T-helper 17 cell (primary cell): ENCODE measurements at places on chromosomes 2 and 18.
A peak's percentile ranks its signal among the peaks of the same experiment; 100 is the strongest.

- H3K36me3 ChIP-seq = no peaks in the 10 kb centered on the region
- peaks cover 8% of the 10 kb centered on the region for H3K27me3 ChIP-seq
- no peak overlapping the region for H3K4me3 ChIP-seq
- no peak overlapping the region for H3K27ac ChIP-seq
- H3K4me1 ChIP-seq = peaks cover 19% of the 10 kb centered on the region
These were observed 216.2 kb downstream of the SETBP1 start for GRCh38 chr18:44896846-44897245.

DNA sequence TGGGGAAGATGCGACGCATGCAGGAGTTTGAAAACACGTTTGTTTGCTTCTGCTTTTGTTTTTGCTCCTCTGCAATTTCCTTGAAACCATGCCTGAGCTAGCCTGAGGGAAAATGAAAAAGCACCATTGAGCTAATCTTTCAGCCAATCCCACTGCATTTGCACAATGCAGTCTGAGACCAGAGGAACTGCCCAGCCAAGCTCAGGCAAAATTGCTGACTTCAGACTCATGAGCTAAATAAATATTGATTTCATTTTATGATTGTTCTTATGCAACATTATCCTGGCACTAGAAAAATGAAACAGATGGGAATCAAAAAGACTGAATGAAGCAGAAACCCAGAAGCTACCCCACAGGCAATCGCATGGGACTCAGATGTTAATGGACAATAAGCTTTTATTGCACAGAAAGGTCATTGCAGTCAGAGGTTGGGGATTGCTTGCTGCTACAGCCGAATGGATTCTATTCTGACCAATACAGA lies 37.0 kb downstream of the TPRKB start:
- no peak overlapping the region for H3K4me3 ChIP-seq
- H3K27ac ChIP-seq = no peak overlapping the region
- H3K4me1 ChIP-seq = peaks cover 2% of the 10 kb centered on the region
- peaks cover 44% of the 10 kb centered on the region for H3K27me3 ChIP-seq
- no peak for DNase-seq

GRCh38 chr2:43001055-43001378 lies 208.6 kb upstream of the HAAO start:
- DNase-seq = no peak
- H3K36me3 ChIP-seq = no peaks in the 10 kb centered on the region
- no peak overlapping the region for H3K27ac ChIP-seq
- H3K4me3 ChIP-seq = no peak overlapping the region
- H3K4me1 ChIP-seq = peaks cover 2% of the 10 kb centered on the region
- H3K27me3 ChIP-seq = peaks cover 18% of the 10 kb centered on the region

- no peaks in the 10 kb centered on the region for H3K4me1 ChIP-seq
- no peaks in the 10 kb centered on the region for H3K36me3 ChIP-seq
- no peak overlapping the region for H3K4me3 ChIP-seq
- H3K27ac ChIP-seq = no peak overlapping the region
- no peaks in the 10 kb centered on the region for H3K27me3 ChIP-seq
These were observed 22.9 kb upstream of the NCKAP5 start for GRCh38 chr2:133591164-133591563.

DNA sequence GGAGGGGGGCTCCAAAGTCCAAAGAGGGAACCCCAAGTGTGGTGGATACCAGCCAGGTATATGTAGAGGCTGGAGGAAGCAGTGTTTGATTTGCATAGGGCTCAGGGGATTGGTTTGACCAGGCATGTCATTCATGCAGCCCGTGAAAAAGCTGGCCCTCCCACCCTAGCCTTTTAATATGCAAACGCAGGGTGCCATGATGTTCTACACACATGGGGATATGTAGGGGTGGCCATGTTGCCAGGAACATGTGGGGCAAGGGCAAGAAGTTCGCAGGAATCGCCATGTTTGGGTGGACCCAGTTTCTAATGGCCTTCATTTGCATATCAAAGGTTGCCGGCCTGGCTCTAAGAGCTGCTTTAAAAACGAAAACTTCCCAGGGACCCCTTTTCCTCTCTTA lies 33.6 kb downstream of the B3GNT7 start:
- peaks cover 2% of the 10 kb centered on the region for H3K36me3 ChIP-seq
- no peak for DNase-seq
- peaks cover 8% of the 10 kb centered on the region for H3K4me1 ChIP-seq
- no peaks in the 10 kb centered on the region for H3K27me3 ChIP-seq
- no peak overlapping the region for H3K27ac ChIP-seq

GRCh38 chr2:88481691-88482336 lies 29.3 kb upstream of the FOXI3 start:
- H3K27ac ChIP-seq = no peak overlapping the region
- DNase-seq = no peak
- H3K4me3 ChIP-seq = no peak overlapping the region
- H3K27me3 ChIP-seq = peaks cover 26% of the 10 kb centered on the region

DNA sequence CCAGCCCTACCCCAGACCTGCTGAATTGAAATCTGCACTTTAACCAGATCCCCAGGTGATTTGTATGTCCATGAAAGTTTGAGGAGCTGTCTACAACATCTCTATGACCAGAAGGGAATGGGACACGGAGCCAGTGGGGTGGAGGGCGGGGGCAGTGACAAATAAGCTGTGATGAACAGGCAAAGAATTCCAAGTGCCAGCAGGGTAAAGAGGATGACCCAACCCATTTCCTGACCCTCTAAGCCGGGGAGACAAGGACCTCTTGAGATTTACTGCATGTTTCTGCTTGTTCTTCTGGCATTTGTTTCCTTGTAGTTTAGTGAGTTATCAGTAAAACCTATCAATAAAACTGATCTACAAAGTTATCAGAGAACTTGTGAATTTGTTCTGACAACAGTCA lies 8.7 kb downstream of the TET3 start:
- peak overlapping the region; percentile 80 for H3K27ac ChIP-seq
- no peak for DNase-seq
- H3K36me3 ChIP-seq = peaks cover 10% of the 10 kb centered on the region
- H3K27me3 ChIP-seq = no peaks in the 10 kb centered on the region
- H3K4me3 ChIP-seq = no peak overlapping the region

DNA sequence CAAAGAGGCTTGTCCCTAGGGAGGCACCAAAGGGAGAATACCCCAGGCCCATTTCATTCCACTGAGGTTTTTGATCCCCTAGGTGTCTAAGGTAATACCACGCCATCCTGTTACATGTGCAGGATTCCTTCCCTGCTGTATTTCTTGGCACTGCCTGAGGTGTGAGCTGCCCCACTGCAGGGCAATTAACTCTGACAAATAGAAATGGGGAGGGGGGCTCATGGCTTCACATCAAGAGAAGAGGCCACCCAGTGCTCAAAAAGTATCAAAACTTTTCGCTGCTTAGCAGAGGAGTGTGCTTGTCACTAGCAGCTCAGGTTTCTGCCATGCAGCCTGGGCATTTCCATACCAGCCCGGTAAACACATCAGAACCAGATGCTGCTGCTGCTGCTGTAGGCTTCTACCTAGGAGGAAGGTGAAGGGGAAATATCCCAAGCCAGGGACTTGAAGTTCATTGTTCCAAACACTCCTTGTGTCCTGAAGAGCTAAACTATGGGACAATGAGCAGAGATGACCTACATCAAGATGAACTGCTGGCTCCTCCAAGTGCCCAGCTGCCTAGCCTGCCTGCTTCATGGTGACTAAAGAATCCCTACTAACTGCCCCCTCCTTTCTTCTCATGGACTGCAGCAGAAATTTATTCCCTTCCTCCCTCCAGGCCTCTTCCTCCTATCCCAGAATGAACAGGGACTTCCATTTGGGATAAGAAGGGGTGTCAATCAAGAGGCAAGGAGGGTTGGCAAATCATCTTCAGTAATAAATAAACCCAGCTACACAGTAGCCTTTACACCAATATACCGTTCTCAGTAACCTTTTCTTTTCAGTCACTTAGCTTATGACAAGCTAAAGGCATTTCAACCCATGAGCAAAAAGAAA lies 16.4 kb downstream of the POU3F3 start:
- no peak overlapping the region for H3K4me3 ChIP-seq
- peaks cover 3% of the 10 kb centered on the region for H3K36me3 ChIP-seq
- peaks cover 78% of the 10 kb centered on the region for H3K27me3 ChIP-seq
- H3K4me1 ChIP-seq = peaks cover 4% of the 10 kb centered on the region
- DNase-seq = no peak

- no peaks in the 10 kb centered on the region for H3K36me3 ChIP-seq
- H3K27ac ChIP-seq = no peak overlapping the region
- H3K27me3 ChIP-seq = no peaks in the 10 kb centered on the region
- no peak for DNase-seq
- peaks cover 9% of the 10 kb centered on the region for H3K4me1 ChIP-seq
- H3K4me3 ChIP-seq = no peak overlapping the region
These were observed 113.7 kb downstream of the PRKCE start for GRCh38 chr2:45765007-45765727.
